ENCODE measurements at places on chromosomes 2 and 18.

GRCh38 chr2:238165288-238165921, 6.6 kb downstream of the ERFE start:
- no peak for DNase-seq

- DNase-seq = no peak
Measured at GRCh38 chr2:205474741-205475415, 207.4 kb upstream of the NRP2 start.

GRCh38 chr18:5759194-5759593, 136.1 kb downstream of the TMEM200C start:
- no peak for DNase-seq

DNA sequence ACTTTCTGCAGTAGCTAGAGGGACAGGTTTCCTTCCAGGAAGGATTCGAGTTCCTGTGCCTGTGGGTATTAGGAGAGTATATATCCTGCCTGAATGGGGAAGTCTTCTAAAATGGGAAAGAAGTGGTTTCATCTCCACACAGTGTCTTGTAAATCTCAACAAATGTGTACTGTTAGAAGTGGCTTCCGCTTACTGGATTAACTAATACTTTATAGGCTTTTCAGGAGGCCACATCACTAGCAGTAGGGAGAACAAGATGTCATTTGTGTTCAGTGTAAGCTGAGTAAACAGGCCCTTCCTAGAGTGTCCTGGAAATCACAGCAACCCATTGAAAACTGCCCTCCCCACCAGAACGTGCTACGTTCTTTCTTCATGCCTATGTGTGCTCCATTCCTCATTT, 12.5 kb upstream of the POLR1B start:
- no peak for DNase-seq

DNA sequence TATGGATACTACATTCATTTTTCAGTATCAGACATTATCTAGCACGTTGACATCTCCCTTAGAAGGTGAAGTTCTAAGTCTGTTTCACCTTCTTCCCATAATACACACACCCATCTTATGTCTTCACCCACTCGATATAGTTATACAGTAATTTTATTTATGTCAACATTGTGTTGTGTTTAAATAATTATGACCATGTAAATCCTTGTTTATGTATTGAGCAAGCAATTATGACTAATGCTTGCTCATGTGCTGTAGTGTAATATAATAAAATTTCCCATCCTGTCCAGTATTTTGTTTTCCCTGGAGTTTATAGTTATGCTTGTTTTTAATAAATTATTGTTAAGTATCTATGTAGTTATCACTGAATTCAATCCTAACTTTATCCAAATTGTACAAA, 163.2 kb downstream of the MTX2 start:
- no peak for DNase-seq

- no peak for DNase-seq
Measured at GRCh38 chr2:112141626-112142007, 3.4 kb downstream of the FBLN7 start.

- DNase-seq = no peak
Measured at GRCh38 chr18:61169386-61169785, 163.8 kb upstream of the CDH20 start.

GRCh38 chr2:239470151-239470900, 69.5 kb upstream of the HDAC4 start:
- no peak for DNase-seq

DNA sequence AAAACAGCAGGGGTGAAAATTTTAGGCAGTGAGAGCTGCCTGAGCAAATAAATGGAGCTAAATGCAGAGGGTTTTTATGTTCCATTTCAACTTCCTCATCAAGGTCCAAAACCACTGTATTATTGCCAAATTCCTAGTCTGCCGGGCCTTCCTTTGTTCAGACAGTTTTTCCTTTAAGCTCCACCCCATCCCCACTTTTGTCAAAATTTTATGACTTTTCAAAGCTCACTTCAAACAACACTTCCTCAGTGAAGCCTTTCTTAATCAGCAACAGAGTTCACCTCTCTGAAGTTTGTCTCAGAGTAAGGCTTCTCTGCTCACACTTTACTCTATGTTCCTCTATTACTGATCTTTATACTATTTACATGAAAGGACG, 81.3 kb downstream of the CERKL start:
- peak; percentile 52 for DNase-seq

DNA sequence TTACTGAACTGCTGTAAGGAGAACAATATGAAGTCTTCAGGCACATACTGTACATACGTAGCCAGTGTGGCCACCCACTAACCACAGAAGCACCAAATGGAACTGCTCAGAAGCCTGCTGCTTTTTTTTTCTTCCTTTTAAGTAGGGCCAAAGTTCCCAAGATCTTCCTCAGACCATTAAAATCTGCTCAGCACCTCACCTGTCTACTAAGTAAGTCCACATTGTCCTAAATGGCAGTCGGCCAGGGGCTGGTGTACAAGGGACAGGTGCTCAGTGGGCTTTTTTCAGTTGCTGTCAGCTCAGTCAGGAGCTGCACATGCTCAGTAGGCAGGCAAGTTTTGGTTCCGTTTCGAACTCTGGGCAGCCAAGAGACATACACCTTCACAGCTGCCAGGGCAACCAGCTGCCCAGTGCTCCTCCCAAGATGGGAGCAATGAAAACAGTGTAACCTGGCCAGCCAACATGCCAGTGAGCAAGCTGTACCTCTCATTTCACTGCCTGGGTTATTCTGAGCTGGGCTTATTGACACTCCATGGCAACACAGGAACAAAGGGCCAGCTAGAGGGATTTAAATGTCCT, 86.1 kb downstream of the ACVR1 start:
- no peak for DNase-seq

- no peak for DNase-seq
Measured at GRCh38 chr2:78775291-78775690, 250.2 kb upstream of the REG3G start.

GRCh38 chr2:101971836-101972235, 19.9 kb upstream of the IL1R2 start:
- DNase-seq = no peak

- no peak for DNase-seq
Measured at GRCh38 chr18:2442006-2442405, 129.3 kb downstream of the METTL4 start.

DNA sequence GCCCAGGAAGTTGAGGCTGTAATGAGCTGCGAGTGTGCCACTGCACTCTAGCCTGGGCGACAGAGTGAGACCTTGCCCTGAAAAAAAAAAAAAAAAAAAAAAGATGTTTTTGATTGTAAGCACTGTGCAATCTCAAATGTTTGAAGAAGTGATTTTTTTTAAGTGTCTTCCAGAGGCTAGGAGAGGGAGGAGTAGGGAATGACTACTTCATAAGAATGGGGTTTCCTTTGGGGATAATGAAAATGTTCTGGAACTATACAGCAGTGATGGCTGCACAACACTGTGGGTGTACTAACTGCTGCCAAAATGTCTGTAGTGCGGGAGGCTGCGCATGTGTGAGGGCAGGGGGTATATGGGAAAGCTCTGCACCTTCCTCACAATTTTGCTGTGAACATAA, 83.7 kb downstream of the MCFD2 start:
- DNase-seq = no peak

- DNase-seq = no peak
Measured at GRCh38 chr2:50956886-50957285, 75.0 kb downstream of the NRXN1 start.

DNA sequence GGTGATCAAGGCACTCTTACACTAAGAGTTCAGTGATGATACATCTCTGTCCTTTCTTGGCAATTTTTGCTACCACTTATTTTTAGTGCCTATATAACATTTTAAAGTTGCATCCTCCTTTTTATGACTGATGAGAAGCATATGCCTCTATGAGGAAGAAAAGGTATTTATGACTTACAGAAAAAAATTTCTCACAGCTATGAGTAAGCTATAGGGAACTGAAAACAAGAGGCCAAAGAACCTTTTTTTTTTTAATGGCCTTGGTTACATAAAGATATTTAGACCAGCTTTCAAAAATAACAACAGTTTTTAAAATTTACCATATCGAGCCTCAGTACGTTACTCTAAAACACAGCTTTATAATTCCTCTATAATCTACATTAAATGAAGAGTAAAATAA, 21.3 kb downstream of the MBD5 start:
- no peak for DNase-seq

GRCh38 chr2:167537743-167538142, 649.5 kb downstream of the XIRP2 start:
- no peak for DNase-seq

GRCh38 chr2:898319-898718, 52.3 kb upstream of the SNTG2 start:
- DNase-seq = no peak

- DNase-seq = no peak
Measured at GRCh38 chr18:70450426-70451253, 161.8 kb downstream of the SOCS6 start.

GRCh38 chr2:45664635-45665261, 13.3 kb downstream of the PRKCE start:
- no peak for DNase-seq

DNA sequence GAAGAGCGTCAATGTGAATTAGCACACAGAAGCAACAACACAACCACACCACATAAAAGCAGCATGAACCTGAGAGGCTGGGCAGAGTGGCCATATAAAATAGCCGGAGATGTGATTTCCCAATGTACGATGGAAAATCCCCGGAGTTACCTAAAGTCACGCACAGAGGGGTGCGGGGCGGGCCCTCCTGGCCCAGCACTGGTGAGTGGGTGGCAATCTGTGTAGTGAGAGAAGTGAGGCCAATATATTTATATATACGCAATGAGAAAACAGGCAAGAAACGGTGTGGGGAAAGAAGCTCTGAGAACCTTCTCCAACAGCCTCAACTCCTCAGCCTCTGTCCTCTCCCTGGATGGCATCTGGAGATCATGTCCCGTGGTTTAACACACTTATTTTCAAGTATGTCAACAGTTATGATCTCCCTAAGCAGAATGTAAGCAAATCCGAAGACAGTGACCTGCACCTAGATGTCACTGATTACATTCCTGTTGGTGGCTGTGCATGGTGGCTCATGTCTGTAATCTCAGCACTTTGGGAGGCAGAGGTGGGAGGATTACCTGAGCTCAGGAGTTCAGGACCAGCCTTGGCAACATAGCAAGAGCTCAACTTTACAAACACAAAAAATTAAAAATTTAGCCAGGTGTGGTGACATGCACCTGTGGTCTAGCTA, 41.6 kb downstream of the CRACDL start:
- no peak for DNase-seq
